ENCODE measurements at places on chromosomes 3 and 15.

DNA sequence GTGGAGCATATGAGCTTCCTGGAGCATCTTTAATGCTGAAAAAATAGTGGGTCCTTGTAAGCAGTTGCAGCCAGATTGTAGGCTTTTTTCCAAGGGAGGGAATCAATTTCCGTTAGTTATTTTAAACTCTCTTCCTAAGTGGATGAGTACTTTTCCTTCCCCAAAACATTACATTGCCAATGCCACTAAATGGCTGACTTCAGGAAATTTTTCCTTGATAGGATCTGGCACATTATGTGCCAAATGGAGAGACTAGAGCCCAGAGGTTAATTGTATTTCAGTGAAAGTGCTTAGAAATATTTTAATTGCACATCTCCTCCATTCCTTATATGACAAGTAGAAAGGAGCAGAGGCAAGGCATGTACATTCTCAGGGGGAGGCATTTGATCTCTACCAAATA is 83.5 kb downstream of the TNFAIP8L3 start:
- no peak for DNase-seq

DNA sequence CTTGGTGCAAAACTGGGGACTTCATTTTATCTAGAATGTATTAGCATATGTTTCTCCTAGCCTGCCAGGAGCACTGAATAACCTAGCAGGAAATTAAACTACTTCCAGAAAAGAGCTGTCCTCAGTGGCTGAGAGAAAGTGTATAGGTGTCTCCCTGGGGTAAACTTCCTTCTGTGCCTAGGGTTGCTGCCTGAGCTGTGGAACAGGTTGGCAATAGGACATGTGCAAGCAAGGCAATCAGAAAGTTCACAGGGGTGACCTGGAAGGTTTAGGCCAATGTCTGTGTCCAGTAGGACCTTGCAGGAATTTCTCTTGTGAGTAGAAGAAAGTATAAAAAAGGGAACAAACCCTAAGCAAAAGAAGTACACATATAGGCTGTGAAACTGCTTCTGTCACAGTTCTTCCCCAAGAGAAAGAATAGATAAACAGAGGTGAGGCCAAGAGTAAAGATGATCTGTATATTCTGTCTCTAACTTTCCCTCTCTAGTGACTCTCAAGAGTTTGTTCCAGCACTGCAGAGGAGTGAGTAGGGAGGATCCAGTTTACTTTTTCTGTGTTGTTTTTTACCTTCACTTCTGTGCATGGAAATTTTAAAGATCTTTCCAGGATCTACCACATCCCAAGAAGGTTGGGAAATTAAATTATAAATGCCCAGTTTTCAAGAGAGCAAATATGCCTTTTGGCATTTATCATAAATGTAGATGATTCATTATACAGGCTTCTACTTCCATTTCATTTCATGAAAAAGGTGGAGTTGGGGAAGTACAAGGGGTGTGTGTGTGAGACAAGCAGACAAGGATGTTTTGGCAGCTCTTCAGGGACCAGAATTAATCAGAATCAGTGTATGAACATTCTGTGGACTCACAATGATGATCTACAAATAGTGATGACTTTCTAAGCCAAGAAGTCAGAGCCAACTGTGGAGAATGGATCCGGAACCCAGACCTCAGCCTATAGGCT is 155.2 kb downstream of the RBPMS2 start:
- DNase-seq: no peak

GRCh38 chr15:41499109-41499851 is 5.6 kb downstream of the ITPKA start:
- no peak for DNase-seq

DNA sequence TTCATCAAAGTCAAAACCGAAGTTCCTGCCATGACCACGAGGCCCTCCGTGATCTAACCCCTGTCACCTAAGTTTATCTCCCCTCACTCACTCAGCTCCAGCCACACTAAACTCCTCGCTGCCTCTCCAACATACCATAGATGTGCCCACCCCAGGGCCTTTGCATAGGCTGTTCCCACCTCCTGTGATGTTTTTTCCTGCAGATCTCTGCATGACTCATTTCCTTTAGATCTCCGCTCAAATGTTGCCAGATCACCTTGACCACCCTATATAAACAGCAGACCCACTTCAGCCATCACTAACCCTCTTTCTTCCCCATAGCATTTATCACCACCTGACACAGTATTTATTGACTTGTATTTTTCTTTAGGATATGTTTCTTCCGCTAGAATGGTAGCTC is 58.5 kb downstream of the HRH1 start:
- DNase-seq: no peak

DNA sequence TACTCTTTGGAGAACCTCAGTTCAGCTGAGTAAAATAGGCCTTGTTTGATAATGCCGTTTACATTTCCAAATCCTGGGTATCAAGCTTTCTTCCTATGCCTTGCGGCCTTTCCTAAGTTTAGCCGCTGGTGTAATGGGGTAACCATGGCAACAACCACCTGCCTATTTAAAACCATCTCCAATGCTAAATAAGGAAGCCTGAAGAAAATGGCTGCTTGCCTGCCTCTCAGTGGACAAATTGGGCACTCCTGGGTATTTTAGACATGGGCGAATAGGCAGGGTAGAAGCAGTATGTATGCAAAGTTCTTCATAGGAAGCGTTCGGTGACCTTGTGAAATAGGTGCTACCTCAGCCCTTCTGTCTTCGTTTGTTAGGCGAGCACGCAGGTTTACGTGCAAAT is 122.7 kb downstream of the DGKG start:
- no peak for DNase-seq

DNA sequence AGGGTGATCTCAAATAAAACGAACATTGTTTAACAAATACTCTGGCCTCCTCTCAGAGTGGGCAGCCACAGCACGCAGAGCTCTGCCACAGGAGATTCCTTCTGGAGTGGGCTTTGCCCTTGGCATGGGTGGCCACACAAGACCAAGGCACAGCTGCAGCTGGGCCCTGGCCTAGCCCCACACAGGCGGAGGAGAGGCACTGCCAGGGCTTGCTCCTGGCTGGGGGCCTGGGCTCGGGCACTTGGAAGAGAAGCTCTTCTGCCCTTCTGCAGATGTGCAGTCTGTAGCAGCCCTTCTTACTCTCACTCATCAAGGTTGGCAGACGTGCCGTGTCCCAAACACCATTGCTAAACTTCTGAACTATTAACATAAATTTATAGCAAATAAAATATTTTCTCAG is 67.2 kb downstream of the CRTC3 start:
- DNase-seq: no peak

- DNase-seq: no peak
Observed at GRCh38 chr15:80068578-80068977, 9.1 kb downstream of the ZFAND6 start.

GRCh38 chr3:78868570-78868969 is 899.2 kb downstream of the ROBO1 start:
- DNase-seq: no peak

GRCh38 chr15:48546296-48546695 is 99.2 kb downstream of the FBN1 start:
- no peak for DNase-seq

- peak; percentile 34 for DNase-seq
Observed at GRCh38 chr3:104909198-104909597, 457.5 kb upstream of the ALCAM start.

- DNase-seq: no peak
Observed at GRCh38 chr15:35458176-35458856, 87.6 kb downstream of the DPH6 start.

- no peak for DNase-seq
Observed at GRCh38 chr3:15683253-15683652, 81.7 kb downstream of the BTD start.

- peak; percentile 22 for DNase-seq
Observed at GRCh38 chr3:71728632-71729342, 3.6 kb upstream of the EIF4E3 start.

GRCh38 chr15:48721061-48721810 is 75.7 kb upstream of the FBN1 start:
- DNase-seq: no peak

GRCh38 chr15:89341316-89342005 is 6.8 kb upstream of the POLG start:
- peak; percentile 49 for DNase-seq

- DNase-seq: no peak
Observed at GRCh38 chr3:196835086-196835485, 32.6 kb upstream of the SENP5 start.

GRCh38 chr3:73674280-73674679 is 49.5 kb upstream of the PDZRN3 start:
- DNase-seq: no peak

DNA sequence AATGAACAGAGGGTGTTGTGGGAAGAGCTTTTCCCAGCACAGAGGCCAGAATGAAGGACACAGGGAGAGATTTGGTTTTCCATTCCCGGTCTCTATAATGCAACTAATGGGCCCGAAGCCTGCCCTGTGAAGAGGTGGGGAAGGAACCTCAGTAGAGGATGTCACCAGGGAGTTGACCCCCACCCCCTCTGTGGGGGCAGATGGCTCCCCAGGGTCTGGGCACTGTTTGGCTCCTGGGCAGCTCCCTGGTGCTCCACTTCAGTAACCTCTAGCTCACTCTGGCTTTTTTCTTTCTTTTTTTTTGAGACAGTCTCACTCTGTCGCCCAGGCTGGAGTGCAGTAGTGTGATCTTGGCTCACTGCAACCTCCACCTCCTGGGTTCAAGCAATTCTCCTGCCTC is 109.1 kb upstream of the DLG1 start:
- DNase-seq: no peak

GRCh38 chr15:29103824-29104565 is 165.6 kb downstream of the NSMCE3 start:
- DNase-seq: no peak

DNA sequence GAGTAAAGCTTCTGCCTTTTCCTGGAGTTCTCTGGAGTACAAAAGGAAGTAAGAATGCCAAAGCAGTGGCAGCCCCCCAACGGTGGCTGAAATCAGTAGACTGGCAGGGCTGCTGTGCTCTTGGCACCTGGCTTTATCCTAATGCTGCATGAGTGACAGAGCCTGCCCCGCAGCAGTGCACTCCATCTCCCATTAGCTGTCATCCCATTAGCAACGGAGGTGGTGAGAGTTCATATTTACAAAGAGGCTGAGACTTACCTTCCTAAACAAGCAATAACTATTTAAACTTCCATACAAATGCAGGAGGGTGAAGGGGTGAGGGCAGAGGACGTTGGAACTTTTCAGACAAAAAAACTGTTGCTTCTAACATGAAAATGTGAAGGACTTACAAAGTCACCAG is 51.9 kb downstream of the SERPINI1 start:
- no peak for DNase-seq

DNA sequence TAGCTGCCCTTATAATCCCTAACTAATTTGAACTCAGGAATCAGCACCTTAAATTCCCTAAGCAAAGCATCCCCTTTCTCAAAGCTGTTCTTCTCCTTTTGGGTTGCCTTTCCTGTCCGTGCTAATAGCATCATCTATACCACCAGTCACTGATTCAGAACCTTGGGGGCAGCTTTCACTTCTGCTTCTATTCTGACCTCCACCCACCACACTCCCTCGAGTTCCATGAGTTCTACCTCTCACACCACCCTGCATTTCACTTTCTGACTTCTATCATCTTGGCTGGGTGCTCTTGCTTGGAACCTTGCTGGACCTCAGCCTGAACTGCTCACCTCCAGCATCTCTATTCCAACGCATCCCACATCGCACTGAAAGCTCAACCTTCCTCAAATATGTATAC is 55.4 kb upstream of the KCNMB2 start:
- no peak for DNase-seq

DNA sequence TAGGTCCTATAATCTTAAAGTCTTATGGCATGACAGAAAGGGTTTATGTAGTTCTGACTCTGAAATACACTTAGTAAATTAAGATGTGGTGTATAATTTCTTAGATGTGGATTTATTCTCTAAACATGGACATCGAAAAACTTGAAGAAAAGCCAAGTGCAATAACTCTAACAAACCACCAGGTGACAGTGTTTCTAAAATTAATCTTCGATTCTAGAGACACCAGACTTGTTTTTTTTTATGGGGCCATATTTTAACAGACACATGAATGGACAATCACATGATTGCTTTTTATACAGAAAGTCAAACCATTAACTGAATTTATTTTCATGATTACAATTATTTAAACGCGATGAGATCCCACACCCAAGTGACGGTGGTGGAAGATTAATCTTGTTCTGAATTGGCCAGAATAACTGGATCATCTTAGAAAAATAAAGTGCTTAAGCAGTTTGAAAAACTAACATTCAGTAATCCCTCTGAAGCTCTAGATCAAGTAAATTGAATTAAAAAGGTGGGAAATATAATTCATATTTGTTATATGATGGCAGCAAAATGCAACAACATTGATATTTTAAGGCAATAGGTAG is 305.1 kb downstream of the LSAMP start:
- no peak for DNase-seq

DNA sequence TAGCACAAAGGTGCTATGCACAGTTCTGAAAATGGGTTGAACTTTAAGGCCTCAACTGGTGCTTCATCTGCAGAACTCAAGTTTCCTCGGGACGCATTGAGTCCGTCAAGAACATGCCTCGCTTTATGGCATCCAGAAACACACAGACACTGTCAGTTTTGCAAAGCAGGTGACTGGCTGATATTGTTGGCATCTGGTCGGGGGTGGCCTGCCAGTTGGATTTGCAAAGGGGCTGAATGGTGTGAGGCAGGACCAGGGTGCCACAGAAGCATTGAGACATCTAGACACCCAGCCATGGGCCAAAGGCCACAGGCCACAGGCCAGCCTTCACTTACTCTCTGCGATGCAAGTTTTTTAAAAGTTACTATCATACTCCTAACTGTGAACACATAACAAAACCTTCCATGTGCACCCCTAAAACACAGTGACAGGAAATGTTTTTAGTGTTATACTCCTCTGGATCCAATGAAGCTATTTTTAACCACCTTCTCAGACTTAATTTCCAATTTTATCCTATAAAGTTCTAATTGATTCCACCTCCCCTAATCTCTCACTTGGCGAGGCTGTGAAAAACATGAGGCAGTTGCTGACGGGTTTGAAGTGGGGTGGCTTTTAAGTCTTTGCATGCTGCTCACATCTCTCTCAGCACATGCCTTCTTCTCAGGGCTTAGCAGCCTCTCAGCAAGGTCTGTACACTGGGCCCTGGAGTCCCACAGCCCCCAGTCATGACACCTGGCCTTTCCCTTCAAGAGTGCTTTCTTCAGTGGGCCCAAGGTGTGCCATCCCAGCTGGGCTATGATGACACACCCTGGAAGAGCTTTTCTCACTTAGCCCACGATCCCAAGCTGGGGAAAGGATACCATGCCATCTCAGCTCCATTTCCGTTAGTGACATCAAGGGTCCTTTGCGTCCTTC is 38.5 kb upstream of the DUSP7 start:
- DNase-seq: no peak

GRCh38 chr3:185270262-185270955 is 16.6 kb upstream of the EHHADH start:
- DNase-seq: no peak

GRCh38 chr3:61730056-61730455 is 168.7 kb downstream of the PTPRG start:
- no peak for DNase-seq

GRCh38 chr15:52437646-52438045 is 91.0 kb downstream of the MYO5A start:
- DNase-seq: no peak

GRCh38 chr15:42059661-42060476 is 34.5 kb downstream of the PLA2G4D start:
- peak; percentile 2 for DNase-seq
